ENCODE measurements at places on chromosomes 11 and 22.

- no peak for DNase-seq
Observed at GRCh38 chr22:19983741-19984140, 32.9 kb downstream of the ARVCF start.

DNA sequence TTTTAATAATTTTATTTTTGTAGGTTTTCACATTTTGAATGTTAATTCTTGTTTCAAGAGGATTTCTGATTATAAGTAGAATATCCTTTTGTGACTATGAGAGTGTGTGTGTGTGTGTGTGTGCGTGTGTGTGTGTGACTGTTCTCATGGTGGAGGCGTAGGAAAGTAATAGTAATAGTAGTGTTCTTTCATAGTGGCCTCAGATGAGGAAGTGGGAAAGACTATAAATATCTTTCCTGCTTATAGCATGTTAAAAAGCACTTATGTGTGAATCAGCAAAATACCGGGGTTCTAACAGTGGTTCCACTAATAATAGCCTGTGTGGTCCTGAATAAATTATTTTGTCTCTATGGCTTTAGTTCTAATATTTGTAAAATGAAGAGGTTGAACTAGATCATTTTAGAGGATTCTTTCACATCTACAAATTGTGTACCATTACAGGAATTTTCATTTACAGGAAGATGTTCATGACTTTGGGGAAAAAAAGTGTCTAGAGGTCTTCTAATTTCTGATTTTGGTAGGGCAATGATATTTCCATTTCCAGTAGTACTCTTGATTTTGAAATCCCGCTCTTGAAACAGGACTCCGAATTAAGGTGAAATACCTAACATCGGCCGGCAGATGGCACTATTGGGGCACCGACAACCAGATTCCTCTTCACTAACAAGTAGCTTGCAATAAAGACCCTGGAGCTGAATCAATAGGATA, 29.9 kb upstream of the OR10G7 start:
- DNase-seq: peak; percentile 66

- DNase-seq: no peak
Observed at GRCh38 chr11:7592711-7593110, 78.9 kb downstream of the PPFIBP2 start.

- no peak for DNase-seq
Observed at GRCh38 chr22:30887453-30887852, 81.1 kb downstream of the MORC2 start.

DNA sequence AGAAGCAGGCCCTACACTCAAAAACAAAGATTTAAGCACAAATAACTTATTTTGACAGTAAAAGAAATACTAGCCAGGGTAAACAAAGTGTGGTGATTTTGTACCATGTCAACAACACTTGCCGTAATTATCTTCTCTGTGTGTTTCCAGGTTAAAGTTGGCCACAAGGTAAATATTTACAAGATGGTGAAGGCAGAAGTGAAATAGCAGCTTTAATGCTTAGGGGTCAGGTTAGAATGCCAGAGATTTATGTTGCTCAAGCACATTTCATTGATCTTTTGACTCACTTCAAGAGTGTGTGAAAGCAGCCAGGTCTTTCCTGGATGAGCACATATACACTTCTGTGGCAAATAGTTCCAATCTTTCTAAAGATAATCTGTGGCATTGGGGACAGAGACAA, 270.2 kb upstream of the LUZP2 start:
- no peak for DNase-seq

DNA sequence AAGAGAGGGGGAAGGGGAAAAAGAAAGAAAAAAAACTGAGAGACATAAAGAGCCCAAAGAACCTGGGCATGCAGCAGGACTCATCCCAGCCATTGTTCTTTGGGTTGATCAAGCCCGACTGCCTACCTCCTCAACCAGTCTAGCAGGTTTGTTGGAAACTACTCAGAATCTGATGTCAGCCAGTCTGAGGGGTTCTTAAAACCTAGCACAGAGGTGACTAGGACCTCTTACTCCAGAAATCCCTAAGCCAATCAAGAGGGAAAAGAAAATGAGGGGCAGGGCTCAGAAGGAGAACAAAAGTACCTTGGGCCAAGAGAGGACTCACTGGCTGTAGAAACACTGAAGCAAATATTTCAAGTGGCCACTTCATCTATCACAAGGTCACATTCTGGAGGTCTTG, 228.0 kb downstream of the AASDHPPT start:
- no peak for DNase-seq

DNA sequence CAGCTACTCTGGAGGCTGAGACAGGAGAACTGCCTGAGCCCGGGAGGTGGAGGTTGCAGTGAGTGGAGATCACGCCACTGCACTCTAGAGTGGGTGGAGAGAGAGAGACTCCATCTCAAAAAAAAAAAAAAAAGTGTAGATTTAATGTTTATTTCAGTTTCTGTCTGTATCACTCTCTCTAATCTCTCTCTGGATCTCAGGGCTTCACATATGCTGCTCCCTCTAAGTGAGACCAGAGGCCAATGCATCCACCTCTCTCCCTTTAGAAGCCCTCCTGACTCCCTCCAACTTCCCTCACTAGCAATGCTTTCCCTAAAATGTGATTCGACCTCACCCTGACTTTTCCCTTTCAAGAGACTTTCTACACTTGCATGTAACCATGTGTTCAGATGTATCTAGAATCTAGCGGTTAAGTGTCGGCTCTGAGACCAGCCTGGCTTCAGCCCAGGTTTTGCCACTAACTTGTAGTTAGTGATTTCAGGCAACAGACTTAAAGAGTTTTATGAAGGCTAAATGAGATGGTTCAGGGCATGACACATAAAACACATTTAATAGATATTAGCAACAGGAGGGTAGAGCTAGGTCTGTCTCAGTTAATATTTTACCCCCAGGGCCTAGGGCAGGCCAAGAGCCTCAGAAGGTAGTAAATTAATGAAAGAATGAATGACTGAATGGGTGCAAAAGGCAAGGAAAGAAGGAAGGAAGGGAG, 364.3 kb downstream of the LARGE1 start:
- no peak for DNase-seq

GRCh38 chr11:114154271-114155047, 94.9 kb downstream of the ZBTB16 start:
- no peak for DNase-seq

DNA sequence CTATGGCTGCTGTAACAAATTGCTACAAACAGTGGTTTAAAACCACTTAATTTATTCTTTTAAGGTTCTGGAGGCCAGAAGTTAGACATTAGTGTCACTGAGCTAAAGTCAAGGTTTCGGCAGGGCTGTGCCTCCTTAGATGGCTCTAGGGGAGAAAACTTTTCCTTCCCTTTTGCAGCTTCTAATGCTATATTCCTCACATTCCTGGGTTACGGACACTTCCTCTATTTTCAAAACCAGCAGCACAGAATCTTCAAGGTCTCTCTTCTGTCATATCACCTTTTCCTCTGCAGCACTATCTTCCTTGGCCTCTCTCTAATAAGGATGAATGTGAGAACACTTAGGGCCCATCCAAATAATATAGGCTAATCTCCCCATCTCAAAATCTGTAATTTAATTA, 87.0 kb downstream of the C11orf87 start:
- DNase-seq: no peak

DNA sequence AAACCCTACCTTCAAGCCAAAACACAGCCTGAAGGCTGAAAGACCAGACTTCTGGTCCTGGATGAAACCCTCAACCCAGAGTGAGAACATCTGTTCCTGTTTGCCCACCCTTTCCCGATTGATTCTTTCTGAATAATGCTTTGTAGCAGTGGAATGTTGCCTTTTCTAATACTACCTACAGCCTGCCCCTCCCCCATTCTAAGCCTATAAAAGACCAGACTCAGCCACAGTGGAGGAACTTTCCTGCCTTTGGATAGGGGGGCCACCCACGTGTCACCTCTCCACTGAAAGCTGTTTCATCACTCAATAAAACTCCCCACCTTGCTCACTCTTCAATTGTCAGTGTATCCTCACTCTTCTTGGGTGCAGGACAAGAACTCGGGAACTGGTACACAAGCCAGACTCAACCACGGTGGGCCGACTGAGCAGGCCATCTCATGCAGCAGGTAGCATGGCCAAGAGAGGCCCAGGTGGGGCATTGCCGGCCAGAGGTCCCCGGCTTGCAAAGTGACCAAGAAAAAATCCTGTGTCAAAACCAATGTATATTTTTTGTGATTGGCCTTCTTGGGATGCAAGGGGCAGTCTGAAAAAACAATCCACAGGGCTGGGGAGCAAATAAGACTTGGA, 6.6 kb upstream of the APOL6 start:
- DNase-seq: no peak

- no peak for DNase-seq
Observed at GRCh38 chr11:34855754-34856095, 60.5 kb downstream of the APIP start.

DNA sequence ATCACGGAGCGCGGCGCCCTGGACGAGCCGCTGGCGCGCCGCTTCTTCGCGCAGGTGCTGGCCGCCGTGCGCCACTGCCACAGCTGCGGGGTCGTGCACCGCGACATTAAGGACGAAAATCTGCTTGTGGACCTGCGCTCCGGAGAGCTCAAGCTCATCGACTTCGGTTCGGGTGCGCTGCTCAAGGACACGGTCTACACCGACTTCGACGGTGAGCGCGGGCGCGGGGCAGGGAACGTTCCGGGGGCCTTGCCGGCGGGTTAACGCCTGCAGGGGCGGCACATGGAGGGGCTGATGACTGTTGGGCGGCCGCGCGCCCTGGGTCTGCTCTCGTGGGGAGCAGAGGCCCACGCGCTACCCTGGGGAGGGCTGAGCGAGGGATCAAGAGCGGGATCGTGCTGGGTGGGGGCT, 1.0 kb downstream of the PIM3 start:
- no peak for DNase-seq

DNA sequence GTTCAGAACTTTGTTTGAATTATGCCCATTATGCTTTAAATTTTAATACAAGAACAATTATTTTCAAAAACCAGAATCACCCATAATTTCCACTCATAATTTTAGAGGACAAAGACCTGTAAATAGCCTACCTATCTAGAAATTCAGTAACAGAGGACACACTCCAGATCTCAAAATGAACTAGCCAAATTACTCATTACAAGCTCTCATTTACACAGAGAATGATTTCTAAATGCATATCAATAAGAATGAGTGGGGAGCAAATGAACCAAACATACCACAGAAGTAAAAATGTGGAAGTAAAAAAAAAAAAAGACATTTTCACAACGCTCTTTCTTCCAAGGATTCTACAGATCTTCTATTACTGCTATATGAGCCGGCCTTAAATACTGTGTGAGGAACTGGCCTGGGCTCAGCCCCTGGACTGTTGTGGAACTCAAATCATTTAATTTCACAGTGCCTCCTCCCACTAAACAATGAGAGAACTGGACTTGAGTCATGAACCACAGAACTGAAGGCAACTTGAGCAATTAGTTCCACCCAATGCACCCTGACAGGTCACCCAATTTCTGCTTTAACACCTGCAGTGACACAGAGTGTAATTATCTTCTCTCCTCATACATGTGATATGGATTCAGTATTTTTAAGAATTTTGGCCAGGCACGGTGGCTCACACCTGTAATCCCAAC, 8.0 kb downstream of the MRTFA start:
- no peak for DNase-seq

- no peak for DNase-seq
Observed at GRCh38 chr22:23183061-23183698, 2.9 kb downstream of the BCR start.

GRCh38 chr11:112499153-112499880, 238.7 kb upstream of the PLET1 start:
- no peak for DNase-seq

DNA sequence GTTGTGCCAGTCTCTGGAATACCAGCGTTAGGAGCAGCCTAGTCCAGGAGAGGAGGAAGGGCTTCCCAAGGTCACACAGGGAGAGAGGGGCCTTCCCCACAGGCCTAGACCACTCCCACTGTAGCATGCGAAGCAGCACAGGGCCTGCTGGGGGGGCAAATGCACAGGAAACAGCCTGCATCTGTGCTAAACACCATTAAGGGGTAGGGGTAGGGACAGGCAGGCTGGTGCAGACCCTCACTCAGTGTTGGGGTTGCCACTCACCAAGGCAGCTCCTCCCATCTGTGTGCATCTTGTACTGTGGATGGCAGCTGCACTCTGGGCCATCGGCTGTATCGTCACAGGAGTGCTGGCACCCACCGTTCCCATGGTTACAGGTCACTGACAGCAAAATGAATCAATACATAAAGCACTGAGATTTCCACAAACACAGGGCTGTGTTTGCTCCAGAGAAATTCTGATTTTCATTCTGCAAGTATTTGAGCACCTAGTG, 24.9 kb downstream of the SCUBE2 start:
- DNase-seq: no peak

DNA sequence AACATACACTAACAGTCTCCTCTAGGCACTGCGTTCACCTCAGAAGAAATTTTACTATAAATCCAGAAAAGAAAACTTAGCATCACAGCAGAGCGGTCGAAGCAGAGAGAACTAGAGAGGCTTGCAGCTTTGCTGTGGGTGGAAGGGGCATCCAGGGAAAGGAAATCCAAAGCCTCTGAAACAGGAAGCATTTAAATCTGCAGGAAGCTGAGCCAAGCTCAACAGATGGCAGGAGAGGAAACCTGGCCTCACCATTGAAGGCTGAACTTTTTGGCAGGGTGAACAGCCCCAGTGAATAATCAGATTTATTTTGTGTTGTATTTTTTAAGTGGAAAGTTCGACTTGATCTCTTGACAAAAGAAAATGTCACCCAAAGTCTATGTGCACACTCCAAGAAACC, 858.1 kb downstream of the OPCML start:
- no peak for DNase-seq

GRCh38 chr11:61023086-61023965, 51.8 kb downstream of the CD6 start:
- DNase-seq: peak; percentile 71

GRCh38 chr11:118491041-118491440, 36.2 kb upstream of the TTC36 start:
- no peak for DNase-seq

DNA sequence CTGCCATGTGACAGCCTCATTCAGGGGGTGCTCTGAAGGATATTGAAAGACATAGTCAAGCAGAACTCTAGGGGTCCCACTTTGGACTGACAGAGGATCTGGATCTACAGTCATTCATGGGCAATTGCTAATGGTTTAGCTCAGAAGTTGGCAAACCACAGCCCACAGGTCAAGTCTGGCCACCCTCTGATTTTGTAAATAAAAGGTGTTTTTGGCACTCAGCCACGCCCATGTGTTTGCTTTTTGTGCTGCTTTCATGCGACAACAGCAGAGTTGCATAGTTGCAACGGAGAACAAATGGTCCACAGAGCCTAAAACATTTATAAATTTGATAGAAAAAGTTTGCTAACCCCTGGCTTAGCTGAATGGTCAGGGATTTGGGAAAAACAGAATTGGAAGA, 41.7 kb downstream of the RPS6KA4 start:
- DNase-seq: no peak

- no peak for DNase-seq
Observed at GRCh38 chr11:68455485-68455884, 5.1 kb upstream of the PPP6R3 start.

GRCh38 chr22:37676736-37677492, 1.5 kb downstream of the LGALS1 start:
- peak; percentile 92 for DNase-seq

- no peak for DNase-seq
Observed at GRCh38 chr22:43432883-43433415, 21.1 kb downstream of the MPPED1 start.
